Activated CD4-positive, alpha-beta T cell treated with anti-CD3 and anti-CD28 coated beads for 36 hours (primary cell): ENCODE measurements at places on chromosomes 5 and 9. TPM values are rescaled to one million over a fixed set of nuclear protein-coding genes. Genes with fewer than 3 reads are reported as not detected.
A peak's percentile ranks its signal among the peaks of the same experiment; 100 is the strongest.

DNA sequence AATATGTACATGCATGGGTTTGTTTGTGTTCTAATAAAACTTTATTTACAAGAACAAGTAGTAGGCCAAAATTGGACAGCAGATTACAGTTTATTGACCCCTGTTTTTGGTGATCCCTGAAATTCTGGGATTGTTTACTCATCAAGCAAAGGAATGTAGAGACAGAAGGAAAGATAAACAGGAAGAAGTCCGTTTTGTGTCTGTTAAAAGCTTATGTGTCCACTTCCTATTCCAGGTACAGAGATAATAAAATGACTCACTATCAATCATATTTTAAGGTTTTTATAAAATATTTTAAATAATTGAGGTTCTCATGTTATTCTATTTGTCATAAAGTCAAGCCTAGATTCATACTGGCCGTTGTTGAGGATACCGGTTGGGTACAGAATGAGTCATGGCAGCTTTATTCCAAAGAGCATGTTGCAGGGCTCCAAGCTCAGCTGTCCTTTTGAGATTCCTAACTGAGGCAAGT lies 214.9 kb upstream of the DAB2 start:
- DNase-seq = no peak

CDH9 gene
- not detected for total RNA-seq

CCDC183 gene
- total RNA-seq = 0.47 TPM

GRCh38 chr9:137619240-137620047 lies 639 bp downstream of the EHMT1 start:
- DNase-seq = peak; percentile 59

GRCh38 chr5:109345699-109346098 lies 64.1 kb downstream of the PJA2 start:
- DNase-seq = no peak

GRCh38 chr9:87816036-87816435 lies 66.6 kb upstream of the SPATA31E1 start:
- DNase-seq = no peak

GRCh38 chr5:31770998-31771397 lies 132.1 kb downstream of the PDZD2 start:
- no peak for DNase-seq

BARX1 gene
- total RNA-seq = 1.9 TPM

GRCh38 chr5:56638061-56638621 lies 177.2 kb upstream of the MAP3K1 start:
- no peak for DNase-seq

SMIM15 gene
- 84.0 TPM for total RNA-seq

DMRT3 gene
- not detected for total RNA-seq

DNA sequence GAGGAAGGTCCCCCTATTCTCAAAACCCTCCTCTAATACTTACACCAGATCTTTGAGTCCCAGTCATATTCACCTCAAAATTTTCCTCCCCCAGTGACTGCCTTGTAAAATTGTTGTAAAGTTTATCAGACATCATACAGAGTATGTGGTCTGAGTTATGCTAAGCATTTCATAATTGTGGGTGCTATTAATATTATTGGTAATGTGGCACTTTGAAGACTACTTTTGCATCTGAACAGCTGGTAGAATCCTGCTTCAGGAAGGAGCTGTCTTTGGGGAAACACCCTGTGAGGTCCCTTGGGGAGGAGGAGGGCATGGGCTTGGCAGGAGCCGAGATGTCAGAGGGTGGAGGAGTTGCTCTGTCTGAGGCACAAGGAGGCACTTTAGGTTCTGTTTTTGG lies 164.9 kb upstream of the ZNF618 start:
- no peak for DNase-seq

DNA sequence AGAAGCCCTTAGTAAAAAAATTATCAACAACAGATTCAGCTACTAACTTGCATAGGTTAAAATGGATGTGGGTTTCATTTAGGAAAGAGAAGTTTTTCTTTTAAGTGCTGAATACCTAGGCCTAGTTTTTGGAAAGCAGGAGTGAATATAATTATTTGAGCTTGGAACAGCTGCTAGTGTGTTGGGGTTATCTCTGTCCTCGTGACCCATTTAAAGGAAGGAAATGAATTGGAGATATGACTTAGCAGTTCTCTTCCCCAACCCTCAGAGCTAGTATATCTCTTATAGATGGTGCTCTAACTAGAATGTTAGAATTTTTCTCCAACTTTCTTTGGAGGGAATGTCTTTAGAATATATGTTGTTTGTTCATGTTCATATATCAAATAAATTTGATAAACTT lies 38.6 kb downstream of the ZNF366 start:
- no peak for DNase-seq

DNA sequence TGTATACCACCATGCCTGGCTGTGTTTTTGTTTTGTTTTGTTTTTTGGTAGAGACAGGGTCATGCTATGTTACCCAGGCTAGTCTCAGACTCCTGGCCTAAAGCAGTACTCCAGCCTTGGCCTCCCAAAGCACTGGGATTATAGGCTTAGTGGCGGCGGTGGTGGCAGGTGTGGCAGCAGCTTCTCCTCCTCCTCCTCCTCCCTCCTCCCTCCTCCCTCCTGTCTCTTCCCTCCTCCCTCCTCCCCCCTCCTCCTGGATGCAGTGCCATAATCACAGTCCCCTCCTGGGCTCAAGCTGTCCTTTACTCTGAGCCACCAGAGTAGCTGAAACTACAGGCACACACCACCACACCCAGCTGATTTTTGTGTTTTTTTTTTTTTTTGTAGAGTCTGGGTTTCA lies 71.2 kb downstream of the UHRF2 start:
- DNase-seq = no peak

DNA sequence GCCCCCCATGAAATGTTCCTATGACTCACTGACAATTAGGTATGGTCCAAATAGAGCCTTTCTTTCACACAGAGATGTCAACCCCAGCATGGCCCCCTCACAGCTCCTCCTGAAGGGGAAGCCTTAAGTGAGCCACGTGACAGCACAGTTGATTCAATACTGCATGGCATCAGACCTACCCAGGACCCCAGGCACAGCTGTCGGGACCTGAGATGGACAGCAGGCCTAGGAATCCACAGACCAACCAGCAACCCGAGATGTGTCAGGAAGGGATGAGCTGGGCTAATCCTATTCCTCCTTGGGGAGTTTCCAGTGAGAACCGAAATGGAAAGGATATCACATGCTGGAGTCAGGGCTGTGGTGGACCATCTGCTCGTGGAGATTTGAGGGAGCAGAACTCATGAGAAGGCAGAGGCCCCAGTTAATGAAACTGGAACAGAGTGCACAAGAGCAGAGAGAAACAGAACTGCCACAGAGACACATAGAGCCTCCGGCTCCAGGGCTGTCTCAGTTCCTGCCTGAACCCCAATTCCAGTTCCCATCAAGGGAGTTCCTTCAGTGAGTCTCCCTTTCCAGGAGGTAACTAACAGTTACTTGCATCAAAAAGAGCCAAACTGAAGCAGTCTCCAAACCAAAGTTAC lies 42.1 kb upstream of the SMIM23 start:
- DNase-seq = no peak

DNA sequence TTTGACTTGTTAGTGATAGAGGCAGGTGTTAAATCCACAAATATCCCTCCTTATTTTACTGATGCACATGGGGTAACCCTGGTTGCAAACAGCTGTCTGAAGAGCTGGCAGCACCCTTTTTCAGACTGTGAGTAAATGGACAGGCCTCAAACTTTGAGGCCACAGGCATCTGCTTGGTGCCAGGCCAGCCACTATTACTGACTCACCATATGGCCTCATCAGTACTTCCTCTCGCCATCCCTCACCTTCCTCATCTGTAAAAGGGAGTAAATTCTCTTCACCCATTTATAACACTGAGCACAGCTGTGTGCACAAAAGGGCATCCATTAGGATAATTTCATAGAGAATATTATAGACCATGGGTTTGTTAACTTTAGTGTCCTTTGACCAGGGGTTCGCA lies 11.9 kb upstream of the TNIP1 start:
- DNase-seq = no peak
